Stimulated activated CD4-positive, alpha-beta T cell treated with anti-CD3 and anti-CD28 coated beads, Interleukin-4, amount 100 ng/mL, for 1 hour (primary cell): ENCODE measurements at places on chromosomes 2 and 18.
A peak's percentile ranks its signal among the peaks of the same experiment; 100 is the strongest.

GRCh38 chr18:74175658-74176057, 27.3 kb downstream of the TIMM21 start:
- DNase-seq: no peak

GRCh38 chr2:105139556-105140239, 101.8 kb downstream of the MRPS9 start:
- DNase-seq: no peak

DNA sequence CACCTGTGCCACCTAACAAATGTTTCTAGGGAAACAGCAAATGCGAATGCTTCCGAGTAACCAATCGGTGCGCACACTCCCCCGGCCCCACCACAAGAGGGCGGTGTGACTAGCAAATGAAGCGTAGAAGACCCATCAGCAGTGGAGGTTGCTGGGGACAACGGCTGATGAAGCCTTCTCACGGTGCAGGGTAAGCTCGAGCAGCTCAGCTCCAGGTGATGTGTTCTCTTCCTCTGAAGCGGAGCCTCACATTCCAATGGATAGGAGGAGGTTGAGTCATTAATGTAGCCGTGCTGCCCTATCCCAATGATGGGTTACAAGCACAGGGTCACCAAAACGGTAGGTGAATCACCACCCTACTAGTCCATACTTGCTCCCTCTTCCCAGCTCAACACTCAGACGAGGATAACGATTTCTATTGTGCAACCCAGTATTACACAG, 127.6 kb upstream of the TWIST2 start:
- peak; percentile 55 for DNase-seq

DNA sequence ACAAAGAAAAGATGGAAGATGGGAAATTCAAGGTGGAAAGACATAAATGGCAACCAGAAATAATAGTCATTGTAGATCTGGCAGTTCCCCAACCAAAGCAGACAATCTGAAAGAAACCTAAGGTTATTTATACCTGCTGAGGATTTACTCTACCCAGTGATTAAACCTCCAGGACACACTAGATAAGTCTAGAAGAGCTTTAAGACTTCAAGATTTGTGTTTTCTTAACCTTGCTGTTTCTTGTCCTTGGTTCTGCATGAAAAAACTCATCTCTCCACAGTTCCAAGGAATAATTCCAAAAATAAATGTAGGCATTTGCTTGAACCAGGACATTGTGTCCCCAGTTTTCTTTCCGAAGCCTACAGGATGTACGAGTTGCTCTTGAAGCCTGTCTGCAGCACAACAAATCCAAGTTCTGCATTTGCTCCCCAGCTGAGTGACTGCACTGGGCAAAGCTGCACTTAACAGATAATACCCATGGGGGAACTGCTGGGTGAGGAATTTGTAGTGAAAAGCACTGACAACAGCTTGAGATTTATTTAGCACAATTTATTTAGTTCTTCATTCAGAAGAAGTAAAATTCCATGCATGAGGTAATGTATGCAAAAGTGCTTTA, 19.8 kb downstream of the DTNA start:
- DNase-seq: no peak

GRCh38 chr2:236629961-236630872, 60.6 kb downstream of the ACKR3 start:
- DNase-seq: no peak

DNA sequence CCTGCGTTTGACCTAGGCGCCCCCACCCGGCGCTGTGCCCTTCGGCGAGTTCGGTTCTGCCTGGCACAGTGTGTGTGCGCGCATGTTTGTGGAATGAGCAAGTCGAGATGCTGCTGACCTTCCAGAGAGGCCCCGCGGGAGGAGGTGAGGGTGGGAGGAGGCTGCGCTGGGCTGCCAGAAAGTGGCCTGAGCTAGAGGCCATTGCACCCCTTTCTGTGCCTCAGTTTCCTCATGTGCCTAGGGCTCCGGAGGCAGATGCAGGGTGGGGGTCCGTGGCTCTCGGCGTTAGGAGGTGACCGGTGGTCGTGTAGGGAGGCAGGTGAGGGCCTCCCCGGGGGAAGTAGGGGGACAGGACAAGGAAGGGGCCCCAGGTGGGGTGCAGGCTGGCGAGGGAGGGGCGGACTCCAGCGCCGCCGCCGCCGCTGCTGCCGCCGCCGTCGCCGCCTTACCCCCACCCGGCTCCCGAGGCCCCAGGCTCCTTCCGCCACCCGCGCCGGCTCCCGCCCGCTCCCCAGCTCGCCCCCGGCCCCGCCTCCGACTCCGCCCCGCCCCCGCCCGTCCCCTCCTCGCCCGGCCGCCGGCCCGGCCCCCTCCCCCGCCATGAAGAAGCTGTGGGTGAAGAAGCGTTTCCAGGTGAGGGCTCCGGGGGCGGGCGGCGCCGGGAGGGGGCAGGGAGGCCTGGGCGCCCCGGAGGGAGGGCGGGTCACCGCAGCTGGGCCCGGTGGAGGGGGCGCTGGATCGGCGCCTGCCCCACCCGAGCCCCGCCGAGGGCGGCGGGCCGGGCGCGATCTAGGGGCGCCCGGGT, 7.0 kb downstream of the SPEG start:
- DNase-seq: peak; percentile 61

GRCh38 chr18:44880170-44880569, 199.5 kb downstream of the SETBP1 start:
- no peak for DNase-seq

DNA sequence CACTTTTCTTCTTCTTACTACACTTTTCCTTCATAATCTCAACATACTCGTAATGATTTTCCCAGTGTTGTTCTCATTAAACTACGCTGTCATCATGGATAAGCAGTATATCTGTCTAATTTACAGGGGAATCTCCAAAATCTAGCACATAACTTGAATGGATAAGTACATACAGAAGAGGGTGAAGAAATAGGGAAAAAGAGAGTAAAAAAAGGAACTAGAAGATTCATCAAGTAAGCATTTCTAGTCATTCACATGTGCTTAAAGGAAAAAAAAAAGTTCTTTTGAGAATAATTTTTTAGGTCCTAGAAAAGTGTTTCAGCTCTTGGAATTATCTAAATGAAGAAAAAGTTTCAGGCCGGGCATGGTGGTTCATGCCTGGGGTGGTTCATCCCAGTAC, 51.6 kb downstream of the SRBD1 start:
- no peak for DNase-seq

- no peak for DNase-seq
These were observed 58.2 kb downstream of the KIAA1328 start for GRCh38 chr18:36887114-36887513.

DNA sequence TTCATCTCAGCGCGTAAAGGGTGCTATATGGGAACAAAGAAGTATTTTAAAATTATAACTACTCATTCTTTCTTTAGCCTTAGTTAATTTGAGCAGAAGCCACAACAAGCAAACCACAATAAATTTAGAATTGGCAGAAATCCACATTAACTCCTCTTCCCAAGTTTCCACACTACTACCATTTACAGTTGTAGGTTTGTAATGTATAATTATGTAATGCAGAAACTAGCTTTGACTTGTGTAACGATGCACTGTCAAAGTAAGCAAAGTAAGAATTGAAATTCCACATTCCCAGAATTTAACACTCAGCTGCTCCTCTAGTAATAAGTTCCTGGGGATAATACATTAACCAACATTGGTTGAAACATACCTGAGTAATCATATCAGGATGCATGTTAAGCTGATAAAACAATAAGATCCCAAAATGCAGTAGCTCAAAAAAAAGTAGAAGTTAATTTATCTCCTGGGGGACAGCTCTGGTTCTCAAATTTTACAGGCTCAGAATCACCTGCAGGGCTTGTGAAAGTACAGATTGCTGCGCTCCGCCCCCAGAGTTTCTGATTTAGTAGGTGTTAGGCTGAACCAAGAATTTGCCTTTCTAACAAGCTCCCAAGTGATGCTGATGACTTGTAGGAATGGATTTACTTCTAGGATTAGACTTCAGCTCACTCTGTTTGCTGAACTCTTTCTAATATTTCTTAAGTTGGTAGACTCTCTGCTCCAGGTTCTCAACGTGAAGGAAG, 9.9 kb downstream of the GRP start:
- no peak for DNase-seq

DNA sequence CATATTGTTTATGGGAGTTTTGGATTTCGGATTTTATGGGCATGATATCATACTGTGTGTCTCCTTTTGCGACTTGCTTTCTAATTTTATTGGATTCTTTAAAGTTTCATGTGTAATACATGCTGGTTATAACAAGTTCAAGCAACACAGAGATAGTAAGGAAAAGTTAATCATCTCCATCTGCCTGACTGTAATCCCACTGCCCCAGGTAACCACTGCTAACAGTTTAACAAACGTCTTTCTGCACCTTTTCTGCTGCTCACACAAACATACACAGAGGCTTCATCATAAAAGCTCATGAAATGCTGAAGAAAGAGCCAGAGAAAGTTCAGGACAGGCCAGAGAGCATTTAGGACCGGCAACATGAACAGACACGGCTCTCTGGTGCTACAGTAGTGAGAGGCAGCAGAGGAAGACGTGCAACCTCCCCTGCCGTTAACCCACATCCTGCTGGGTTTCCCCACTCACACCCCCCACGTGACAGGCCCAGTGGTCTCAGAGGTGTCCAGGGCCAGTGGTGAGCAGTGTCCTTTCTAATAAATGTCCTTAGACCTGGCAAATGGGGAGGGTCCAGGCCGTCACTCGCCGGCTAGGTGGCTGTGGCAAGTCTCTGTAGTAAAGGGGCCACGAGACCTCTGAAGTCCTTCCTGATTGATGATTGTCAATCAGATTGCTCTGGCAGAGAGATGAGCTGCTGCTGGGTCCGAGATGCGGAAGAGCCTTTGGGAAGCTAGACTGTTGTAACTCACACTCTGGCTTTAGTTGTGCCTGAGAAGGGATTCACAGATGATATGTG, 43.0 kb upstream of the SLC1A4 start:
- DNase-seq: peak; percentile 50

- DNase-seq: no peak
These were observed 44.9 kb downstream of the STK25 start for GRCh38 chr2:241463276-241464135.

GRCh38 chr2:25230198-25230947, 62.0 kb upstream of the POMC start:
- no peak for DNase-seq
